ENCODE measurements at places on chromosomes 3 and 15. TPM values are rescaled to one million over a fixed set of nuclear protein-coding genes. Genes with fewer than 3 reads are reported as not detected.

DNA sequence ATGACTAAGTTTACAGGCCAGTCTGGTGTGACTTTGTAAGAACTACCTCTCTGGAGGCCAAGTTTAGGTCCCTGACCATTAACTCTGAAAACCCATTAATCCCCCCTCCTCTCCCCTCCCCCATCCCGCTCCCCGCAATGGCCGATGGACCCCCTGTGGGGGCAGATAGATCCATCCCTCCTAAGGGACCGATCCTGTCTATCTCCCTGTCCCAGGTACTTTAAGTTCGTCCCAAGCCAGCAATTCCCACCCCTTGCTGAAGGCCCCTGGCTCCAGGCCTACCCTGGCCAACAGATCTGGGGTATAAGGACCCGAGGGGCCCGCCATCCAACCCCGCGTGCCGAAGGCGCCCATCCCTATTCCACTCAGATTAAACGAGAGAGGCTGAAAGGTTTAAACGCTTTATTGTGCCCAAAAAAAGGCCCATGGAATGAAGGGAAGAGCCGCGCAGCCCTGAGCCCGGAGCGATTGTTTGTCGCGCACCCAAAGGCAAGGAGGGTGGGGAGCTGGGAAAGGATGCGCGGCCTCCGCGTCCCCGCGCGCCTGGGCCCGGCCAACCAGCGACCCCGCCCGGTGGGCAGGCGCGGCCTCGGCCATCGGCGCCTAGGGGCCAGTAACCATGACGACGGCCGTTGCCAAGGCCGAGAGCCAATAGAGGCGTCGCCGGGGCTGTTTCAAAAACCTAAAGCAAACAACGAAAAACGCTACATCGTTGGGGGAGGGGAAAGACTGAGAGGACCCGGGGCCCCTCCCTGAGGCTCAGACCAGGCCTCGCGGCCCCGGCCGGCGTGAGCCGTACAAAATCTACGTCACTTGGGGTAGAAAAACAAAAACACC is 35.9 kb downstream of the HMCES start:
- peaks cover 25% of the 10 kb centered on the region for H3K4me1 ChIP-seq
- H3K36me3 ChIP-seq = no peaks in the 10 kb centered on the region
- H3K4me3 ChIP-seq = peak overlapping the region; percentile 76
- no peak for DNase-seq
- peak overlapping the region; percentile 88 for H3K27ac ChIP-seq

DNA sequence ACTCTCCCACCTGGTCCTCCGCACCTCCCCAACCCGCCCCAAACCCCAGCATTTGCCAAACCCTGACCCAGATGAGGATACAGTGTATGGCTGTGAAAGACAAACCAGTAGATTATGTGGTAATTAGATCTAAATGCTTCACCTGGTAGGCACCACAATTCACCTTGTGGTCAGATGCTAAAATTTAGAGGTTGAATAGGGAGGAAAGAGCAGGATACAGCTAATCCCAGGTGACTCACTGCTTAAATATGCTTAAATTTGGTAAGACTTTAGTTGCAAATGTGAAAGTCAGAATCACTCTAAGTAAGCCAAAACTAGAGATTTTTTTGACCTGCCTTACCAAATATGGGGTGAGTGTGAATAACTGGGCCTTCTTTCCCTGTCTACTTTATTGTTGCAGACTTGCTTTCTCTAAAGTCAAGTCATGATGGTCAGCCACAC is 105.5 kb downstream of the MME start:
- H3K36me3 ChIP-seq = no peaks in the 10 kb centered on the region
- H3K4me3 ChIP-seq = no peak overlapping the region
- no peak overlapping the region for H3K27ac ChIP-seq
- peaks cover 14% of the 10 kb centered on the region for H3K4me1 ChIP-seq

DNA sequence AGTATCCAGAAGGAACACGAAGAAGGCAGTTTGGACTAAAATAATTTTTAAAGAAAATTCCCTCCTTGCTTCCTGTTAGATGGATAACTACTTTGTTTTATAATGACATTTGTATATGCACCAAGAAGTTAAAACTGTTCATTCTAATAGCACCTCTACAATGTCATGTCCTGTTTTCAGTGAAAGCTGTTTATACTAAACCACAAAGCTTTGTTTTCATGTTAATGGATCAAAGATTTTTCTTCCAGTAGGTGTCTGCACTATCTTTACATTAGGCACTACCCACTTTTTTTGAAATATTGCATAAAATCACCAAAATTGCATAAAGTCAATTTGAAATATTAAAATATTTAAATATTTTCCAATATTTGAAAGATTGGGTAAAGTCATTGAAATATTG is 10.1 kb downstream of the RARRES1 start:
- no peak for DNase-seq
- H3K36me3 ChIP-seq = no peaks in the 10 kb centered on the region
- no peak overlapping the region for H3K4me3 ChIP-seq
- no peaks in the 10 kb centered on the region for H3K27me3 ChIP-seq

DNA sequence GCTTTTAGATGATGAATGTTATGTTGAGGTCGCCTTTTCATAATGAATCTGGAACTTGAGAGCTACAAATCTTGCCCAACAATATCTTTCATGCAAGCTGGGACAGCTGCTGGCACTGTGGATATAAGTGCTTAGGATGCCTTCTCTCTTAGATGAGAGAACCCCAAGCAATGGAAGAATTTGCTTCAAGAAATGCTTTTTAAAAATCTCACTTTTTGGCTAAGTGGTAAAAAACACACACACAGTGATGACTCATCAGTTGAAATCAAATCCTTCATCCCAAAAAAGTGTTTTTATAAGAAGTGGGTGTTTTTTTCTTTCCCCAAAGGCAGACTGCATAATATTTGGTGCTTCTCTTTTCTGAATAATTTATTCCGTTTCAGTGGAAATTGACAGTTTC is 38.4 kb upstream of the GALNT15 start:
- H3K4me1 ChIP-seq = peaks cover 22% of the 10 kb centered on the region
- no peaks in the 10 kb centered on the region for H3K27me3 ChIP-seq
- DNase-seq = no peak
- no peaks in the 10 kb centered on the region for H3K36me3 ChIP-seq
- H3K27ac ChIP-seq = peak overlapping the region; percentile 70

MAGI1 gene
- 35.1 TPM for total RNA-seq

All from esophagus muscularis mucosa (tissue), 4 donors.